Activated CD8-positive, alpha-beta T cell treated with anti-CD3 and anti-CD28 coated beads for 36 hours (primary cell): ENCODE measurements at places on chromosomes 1 and 21. TPM values are rescaled to one million over a fixed set of nuclear protein-coding genes. Genes with fewer than 3 reads are reported as not detected.

DNA sequence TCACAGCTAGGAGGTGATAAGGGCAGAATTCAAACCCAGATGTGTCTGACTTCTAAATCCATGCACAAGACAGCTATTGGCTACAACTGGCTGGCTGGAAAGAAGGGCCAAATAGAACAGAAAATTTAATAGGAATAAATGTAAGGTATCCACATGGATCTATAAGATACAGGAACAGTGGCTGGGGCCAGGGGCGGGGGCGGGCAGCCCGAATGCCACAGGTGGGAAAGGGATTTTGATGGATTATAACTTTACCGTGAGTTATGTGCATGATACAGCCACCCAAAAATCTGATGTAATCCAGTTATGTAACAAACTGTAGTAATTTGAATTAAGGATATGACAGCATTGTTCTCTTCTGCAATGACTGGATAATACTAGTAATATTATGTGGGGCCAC is 87.0 kb upstream of the COA6 start:
- H3K4me1 ChIP-seq: no peaks in the 10 kb centered on the region
- DNase-seq: no peak
- no peak overlapping the region for H3K4me3 ChIP-seq
- H3K27ac ChIP-seq: no peak overlapping the region
- peaks cover 1% of the 10 kb centered on the region for H3K36me3 ChIP-seq

Gene NKAIN1
- total RNA-seq: not detected

DNA sequence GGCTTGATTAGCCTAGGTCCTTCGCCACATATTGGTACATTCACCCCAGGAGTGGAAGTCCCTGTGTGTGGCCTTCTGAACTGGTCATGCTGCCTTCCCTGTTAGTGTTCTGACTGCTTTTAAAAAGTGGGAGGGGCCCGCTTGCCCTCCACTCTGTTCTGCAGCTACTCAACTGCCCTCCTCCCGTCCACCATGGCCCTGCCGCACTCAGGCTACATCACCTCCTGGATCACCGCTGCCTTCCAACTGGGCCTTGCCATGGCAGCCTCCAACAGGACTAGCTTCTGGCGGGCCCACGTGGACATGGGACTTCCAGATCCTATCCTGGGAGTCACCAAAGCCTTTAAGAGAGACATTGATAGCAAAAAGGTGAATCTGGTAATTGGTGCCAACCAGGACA is 152.1 kb upstream of the USP24 start:
- no peaks in the 10 kb centered on the region for H3K36me3 ChIP-seq
- no peaks in the 10 kb centered on the region for H3K27me3 ChIP-seq
- no peak overlapping the region for H3K4me3 ChIP-seq
- H3K27ac ChIP-seq: no peak overlapping the region

Gene CLCNKA
- total RNA-seq: not detected

Gene ETV3
- total RNA-seq: 47.7 TPM

Gene SPATA21
- not detected for total RNA-seq
